ENCODE measurements at places on chromosomes 3 and 15. TPM values are rescaled to one million over a fixed set of nuclear protein-coding genes. Genes with fewer than 3 reads are reported as not detected.
A peak's percentile ranks its signal among the peaks of the same experiment; 100 is the strongest.

DNA sequence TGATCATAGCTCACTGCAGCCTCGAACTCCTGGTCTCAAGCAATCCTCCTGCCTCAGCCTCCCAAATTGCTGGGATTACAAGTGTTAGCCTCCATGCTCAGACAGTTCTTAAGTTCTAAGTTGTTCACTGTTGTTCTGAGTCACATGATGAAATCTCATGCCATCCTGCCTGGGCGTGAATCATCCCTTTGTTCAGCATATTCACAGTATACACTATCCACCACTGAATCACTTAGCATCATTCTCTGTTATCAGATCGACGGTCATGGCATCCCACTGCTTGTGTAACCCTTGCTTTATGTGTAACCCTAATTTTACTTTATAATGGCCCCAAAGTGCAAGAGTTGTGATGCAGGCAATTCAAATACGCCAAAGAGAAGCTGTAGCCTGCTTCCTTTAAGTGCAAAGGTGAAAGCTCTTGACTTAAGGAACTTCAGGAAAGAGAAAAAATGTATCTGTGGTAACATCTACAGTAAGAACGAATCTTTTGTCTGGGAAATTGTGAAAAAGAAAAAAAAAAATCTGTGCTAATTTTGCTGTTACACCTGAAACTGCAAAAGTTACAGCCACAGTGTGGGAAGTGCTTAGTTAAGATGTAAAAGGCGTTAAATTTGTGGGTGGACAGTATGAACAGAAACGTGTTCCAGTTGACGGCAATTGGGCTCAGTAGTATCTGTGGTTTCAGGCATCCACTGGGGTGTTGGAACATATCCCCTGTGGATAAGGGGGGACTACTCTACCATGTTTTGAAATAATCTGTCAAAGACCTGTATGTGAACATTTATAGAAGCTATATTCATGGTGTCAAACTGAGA, 80.6 kb downstream of the PCOLCE2 start:
- no peak overlapping the region for H3K27ac ChIP-seq
- no peaks in the 10 kb centered on the region for H3K27me3 ChIP-seq
- H3K36me3 ChIP-seq = no peaks in the 10 kb centered on the region

- H3K4me3 ChIP-seq = peak overlapping the region; percentile 46
- H3K27me3 ChIP-seq = peaks cover 23% of the 10 kb centered on the region
- no peak overlapping the region for H3K27ac ChIP-seq
Observed at GRCh38 chr3:179450901-179451264, 387 bp downstream of the GNB4 start.

GRCh38 chr3:182807061-182807460, 13.8 kb downstream of the ATP11B start:
- H3K4me3 ChIP-seq = no peak overlapping the region
- DNase-seq = no peak
- H3K36me3 ChIP-seq = no peaks in the 10 kb centered on the region
- H3K27me3 ChIP-seq = no peaks in the 10 kb centered on the region

DNA sequence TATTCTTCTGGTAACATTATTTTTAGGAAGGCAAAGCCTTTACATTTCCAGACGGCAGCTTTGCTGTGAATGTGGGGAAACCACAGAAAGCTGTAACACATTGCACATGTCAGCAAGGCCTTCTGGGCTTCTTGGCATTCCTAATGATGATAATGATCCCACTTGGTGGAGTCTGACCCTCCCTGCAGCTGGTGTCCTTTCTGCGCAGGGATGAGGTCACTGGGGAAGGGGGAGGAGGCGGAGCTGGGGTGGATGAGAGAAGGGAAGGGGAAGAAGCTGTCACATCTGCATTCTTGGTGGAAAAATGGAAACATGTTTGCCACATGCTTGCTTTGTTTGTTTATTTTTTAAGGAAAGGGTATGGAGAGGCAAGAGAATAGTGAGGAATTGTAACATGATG, 68.6 kb downstream of the FILIP1L start:
- no peaks in the 10 kb centered on the region for H3K4me1 ChIP-seq
- no peak for DNase-seq
- H3K27me3 ChIP-seq = no peaks in the 10 kb centered on the region
- H3K4me3 ChIP-seq = no peak overlapping the region
- H3K36me3 ChIP-seq = no peaks in the 10 kb centered on the region

DNA sequence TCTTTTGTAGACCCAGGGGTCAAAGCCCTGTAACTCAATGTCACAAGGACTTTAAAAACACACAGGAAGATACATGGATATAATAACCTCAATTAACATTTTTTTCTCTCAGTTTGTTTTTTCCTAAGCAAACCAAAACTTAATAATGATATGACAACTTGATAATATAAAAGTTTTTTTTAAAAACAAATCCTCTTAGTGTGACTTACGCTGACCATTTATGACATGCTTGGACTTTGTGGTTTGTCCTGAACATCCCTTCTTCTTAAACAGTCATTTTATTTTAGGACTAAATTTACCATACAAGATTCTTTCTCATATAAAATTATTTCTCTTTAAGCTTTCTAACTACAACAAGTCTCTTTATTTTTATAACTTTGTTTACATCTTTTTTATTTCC, 25.4 kb upstream of the FAM3D start:
- no peaks in the 10 kb centered on the region for H3K27me3 ChIP-seq
- H3K36me3 ChIP-seq = no peaks in the 10 kb centered on the region

- no peaks in the 10 kb centered on the region for H3K27me3 ChIP-seq
- no peak for DNase-seq
Observed at GRCh38 chr3:172647823-172648222, 63.0 kb downstream of the NCEH1 start.

- DNase-seq = no peak
- H3K36me3 ChIP-seq = peaks cover 34% of the 10 kb centered on the region
- H3K27ac ChIP-seq = no peak overlapping the region
- no peak overlapping the region for H3K4me3 ChIP-seq
- H3K4me1 ChIP-seq = no peaks in the 10 kb centered on the region
Observed at GRCh38 chr15:43414196-43414595, 43.3 kb downstream of the TUBGCP4 start.

DNA sequence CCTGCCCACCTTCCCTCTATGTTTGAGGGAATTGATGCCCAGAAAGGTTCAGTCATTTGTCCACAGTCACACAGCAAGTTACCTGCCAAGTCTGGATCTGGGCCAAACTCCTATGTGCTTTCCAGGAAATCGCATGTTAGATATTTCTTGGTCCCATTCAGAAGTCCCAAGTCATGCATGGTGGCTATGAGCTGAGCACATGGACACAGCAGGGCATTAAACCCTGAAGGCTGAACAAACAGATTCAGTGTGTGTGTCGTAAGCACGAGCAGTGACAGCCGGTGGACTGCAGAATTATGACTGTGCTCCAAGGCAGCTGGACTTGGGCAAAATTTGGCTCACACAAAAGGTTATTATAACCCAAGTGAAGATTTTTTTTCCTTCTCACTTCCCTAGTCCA, 11.4 kb upstream of the SLC6A6 start:
- no peak for DNase-seq
- no peak overlapping the region for H3K27ac ChIP-seq
- no peak overlapping the region for H3K4me3 ChIP-seq

DNA sequence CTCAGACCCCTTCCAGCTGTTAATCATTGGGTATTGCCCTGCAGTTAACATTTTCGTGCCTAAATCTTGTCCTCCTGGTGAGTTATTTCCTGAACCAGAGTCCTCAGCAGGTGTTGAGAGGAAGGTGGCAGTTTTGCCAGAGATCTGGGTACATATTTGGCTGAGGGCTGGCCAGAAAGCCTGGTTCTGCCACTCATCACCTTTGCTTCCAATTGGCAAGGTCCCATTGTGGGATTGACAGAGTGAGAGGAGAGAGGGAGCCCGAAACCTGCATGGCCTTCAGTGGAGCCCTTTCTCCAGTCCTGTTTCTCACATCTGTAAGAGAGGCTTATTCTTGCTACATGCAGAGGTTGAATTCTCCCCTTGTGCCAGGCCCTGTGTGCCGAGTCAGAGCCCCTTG, 8.9 kb upstream of the TKT start:
- no peak overlapping the region for H3K4me3 ChIP-seq
- no peaks in the 10 kb centered on the region for H3K36me3 ChIP-seq
- H3K27me3 ChIP-seq = no peaks in the 10 kb centered on the region
- no peak for DNase-seq
- H3K27ac ChIP-seq = no peak overlapping the region

DNA sequence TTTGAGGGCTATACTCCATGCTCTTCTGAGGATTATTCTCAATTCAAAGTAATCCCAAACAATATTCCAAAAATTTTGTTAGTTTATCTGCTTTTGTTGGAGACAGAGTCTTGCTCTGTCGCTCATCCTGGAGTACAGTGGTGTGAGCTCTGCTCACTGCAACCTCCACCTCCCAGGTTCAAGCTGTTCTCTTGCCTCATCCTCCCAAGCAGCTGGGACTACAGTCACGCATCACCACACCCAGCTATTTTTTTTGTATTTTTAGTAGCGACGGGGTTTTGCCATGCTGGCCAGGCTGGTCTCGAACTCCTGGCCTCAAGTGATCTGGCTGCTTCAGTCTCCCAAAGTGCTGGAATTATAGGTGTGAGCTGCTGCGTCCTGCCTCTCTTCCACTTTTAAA, 39.1 kb downstream of the MEF2A start:
- H3K4me3 ChIP-seq = no peak overlapping the region
- no peak for DNase-seq
- no peaks in the 10 kb centered on the region for H3K27me3 ChIP-seq
- H3K27ac ChIP-seq = no peak overlapping the region
- H3K36me3 ChIP-seq = no peaks in the 10 kb centered on the region

DNA sequence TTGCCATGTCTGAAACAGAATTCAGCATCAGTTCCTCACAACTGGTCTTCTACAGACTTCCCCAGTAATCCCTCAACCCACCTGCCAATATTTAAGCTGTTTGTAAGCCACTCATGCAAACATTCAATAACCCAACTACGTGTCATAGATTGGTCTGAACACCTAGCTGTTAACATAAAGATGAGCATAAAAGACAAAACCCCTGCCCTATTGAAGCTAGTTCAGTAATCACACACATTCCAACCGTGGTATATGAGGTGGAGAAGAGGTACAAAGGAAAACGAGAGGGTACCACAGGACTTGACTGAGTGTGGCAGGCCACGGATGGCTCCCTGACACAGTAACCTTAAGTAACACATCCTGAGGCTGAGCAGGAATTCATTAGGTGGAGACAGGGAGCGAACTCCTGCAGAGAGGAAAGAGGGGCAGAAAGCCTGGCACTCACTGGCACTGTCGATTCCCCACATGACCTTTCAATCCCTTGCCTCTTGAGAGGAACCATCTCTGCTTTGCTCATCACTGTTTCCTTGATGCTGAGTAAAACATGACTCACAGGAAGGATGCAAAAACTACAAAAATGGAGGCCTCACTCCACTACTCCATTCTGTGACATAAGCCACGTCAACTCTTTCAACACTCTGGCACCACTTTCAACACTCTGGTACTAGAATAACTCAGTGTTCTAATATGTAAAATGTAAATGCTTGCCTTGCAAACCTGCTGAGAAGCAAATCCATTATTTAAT, 31.3 kb downstream of the RPN1 start:
- H3K27me3 ChIP-seq = no peaks in the 10 kb centered on the region
- H3K27ac ChIP-seq = peak overlapping the region; percentile 88
- peak; percentile 9 for DNase-seq
- H3K4me1 ChIP-seq = peaks cover 23% of the 10 kb centered on the region
- H3K36me3 ChIP-seq = peaks cover 40% of the 10 kb centered on the region

DNA sequence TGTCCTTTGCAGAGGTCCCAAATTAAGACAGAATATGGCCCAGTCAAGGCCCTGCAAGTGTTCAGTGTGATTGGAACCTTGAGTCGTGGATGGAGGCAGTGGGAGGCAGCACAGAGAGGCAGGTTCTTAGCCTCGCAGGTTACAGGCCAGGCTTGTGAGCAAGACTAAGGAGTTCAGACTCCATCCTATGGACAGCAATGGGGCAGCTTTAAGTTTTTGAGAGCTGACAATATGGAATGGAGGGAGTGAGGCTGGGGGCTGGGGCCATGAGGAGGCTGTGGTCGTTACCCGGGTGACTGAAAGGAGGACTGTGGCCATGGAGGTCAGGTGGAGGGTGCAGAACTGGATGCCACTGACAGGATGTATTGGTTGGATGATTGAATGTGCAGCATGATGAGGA, 74.1 kb upstream of the PRR23C start:
- no peak for DNase-seq
- no peak overlapping the region for H3K27ac ChIP-seq
- no peaks in the 10 kb centered on the region for H3K27me3 ChIP-seq
- no peaks in the 10 kb centered on the region for H3K4me1 ChIP-seq

DNA sequence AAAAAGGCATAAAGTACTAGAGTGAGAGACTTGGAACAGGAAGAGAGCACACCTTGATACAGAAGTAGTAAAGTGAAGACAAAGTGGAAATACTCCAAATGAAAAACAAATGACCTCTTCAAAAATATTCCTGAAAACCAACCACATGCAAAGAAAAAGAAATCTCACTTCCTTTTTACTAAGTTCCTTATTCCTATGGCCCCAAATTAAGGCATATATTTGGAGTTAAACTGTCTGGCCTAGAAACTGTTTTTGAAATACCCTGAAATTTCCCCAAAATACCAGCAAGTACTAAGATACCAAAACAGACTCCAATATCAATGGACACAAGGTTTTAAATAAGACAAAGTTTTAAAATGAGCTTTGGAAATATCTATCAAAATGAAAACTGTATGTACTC, 58.2 kb downstream of the ZNF148 start:
- DNase-seq = no peak
- peaks cover 12% of the 10 kb centered on the region for H3K4me1 ChIP-seq
- H3K27me3 ChIP-seq = no peaks in the 10 kb centered on the region
- H3K4me3 ChIP-seq = no peak overlapping the region
- peaks cover 3% of the 10 kb centered on the region for H3K36me3 ChIP-seq
- no peak overlapping the region for H3K27ac ChIP-seq

- no peaks in the 10 kb centered on the region for H3K27me3 ChIP-seq
- H3K36me3 ChIP-seq = peaks cover 74% of the 10 kb centered on the region
- peak overlapping the region; percentile 77 for H3K4me3 ChIP-seq
- no peak for DNase-seq
- peaks cover 61% of the 10 kb centered on the region for H3K4me1 ChIP-seq
Observed at GRCh38 chr15:81301385-81301784, 22.6 kb downstream of the STARD5 start.

DNA sequence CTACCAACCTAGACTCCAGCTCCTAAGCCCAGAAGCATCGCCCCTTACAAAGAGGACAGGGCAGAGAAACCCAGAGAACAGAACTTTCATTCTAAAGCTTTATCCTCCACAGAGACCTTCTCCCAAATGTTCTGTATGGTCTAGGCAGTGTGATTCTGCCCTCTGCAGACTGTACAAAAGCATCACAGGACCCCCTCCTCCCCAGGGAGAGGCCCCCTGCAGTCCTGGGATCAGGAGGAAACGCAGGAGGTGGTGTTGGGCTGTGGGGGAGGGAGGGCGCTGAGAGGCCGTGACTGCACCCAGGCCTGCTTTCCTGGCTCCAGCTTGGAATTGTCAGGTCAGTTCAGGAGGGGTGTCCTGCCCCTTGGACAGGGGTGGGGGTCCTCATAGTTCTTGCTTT, 101.3 kb downstream of the DGKG start:
- DNase-seq = no peak
- no peak overlapping the region for H3K27ac ChIP-seq
- no peak overlapping the region for H3K4me3 ChIP-seq

Gene INKA1
- 0.45 TPM for polyA plus RNA-seq

Gene CADM2
- polyA plus RNA-seq = 0.21 TPM

Gene CHAC1
- 0.43 TPM for polyA plus RNA-seq
